Activated CD4-positive, CD25-positive, alpha-beta regulatory T cell (primary cell): ENCODE measurements at places on chromosomes 16 and 17.

- no peak for DNase-seq
Observed at GRCh38 chr17:39097150-39097519, 54.3 kb downstream of the PLXDC1 start.

DNA sequence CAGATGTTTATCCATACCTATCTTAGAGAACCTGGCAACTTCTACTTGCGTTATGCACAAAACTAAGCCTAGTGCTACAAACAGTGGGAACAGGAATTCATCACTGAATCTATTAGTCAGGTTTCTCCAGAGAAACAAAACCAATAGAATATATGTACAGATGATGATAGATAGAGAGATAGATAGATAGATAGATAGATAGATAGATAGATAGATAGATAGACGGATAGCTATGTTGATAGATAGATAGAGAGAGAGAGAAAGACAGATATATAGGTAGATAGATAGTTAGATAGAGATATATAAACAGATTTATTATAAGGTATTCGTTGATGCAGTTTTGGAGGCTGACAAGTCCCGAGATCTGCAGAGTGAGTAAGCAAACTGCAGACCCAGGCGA lies 495.6 kb downstream of the TMEM114 start:
- no peak for DNase-seq

DNA sequence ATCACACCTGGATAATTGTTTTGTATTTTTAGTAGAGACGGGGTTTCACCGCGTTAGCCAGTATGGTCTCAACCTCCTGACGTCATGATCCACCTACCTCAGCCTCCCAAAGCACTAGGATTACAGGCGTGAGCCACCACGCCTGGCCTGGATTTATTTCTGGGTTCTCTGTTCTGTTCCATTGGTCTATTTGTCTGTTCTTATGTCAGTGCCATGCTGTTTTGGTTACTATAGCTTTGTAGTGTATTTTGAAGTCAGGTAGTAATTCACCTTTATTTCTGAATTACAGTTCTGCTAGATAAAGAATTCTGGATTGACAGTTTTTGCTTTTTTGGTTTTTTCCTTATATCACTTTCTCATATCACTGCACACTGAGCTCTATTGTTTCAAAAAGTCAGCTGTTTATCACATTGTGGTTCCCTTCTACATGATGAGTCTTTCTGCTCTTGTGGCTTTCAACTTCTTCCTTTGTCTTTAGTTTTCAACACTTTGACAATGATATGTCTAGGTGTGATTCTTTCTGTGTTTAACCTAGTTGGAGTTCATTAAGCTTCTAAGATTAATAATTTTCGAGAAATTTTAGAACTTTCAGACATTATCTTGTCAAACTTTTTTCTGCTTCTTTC lies 98.2 kb downstream of the CA4 start:
- no peak for DNase-seq

GRCh38 chr16:17471719-17472461 lies 1.1 kb upstream of the XYLT1 start:
- DNase-seq = no peak

DNA sequence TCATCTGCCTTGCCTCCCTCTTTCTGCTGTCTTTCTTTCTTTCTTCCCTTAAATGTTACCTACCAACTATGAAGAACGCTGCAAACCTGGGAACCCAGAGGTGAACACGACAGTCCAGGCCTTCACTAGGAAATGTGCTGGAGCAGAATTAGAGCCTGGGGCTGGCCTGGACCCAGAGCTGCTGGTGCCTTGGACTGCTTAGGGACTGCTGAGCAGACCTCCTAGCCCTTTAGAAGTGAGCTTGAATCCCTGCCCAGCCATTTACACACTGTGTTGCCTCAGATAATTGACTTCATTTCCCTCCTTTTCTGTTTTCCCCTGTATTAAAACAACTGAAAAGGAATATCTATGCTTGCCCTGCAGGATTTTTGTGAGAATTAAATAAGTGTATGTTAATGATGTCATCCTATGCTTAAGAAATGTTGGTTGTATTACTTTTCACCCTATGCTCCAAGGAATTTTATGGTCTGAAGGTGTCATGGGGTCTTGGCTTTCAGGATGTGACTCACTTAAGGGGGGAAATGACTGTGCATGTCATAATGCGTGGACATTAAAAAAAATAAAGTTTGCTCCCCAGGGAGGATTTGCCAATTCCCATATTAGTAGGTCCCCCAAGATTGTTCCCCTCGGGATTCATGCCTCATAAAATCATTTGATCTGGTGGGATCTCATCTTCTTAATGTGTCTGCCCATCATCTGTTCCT lies 11.5 kb downstream of the CDH13 start:
- DNase-seq = no peak

DNA sequence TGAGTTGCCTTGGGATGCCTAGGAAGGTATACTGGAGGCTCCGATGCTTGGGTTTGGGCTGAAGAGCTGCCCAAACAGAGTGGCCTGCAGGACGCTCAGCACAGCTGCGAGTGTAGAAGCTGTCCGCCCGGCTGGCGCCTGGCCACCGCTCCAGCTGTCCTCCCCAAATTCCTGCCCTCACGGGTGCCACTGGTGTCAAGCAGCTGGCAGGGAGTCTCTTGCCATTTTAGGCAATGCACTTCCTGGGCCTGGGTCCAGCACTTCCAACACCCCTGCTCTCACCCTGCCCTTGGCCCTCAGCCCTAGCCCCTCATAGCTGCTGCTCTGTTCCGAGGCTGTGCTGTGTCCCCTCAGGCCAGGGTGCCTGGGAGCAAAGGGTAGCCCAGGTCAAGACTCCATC lies 5.2 kb upstream of the PKMYT1 start:
- DNase-seq = no peak

DNA sequence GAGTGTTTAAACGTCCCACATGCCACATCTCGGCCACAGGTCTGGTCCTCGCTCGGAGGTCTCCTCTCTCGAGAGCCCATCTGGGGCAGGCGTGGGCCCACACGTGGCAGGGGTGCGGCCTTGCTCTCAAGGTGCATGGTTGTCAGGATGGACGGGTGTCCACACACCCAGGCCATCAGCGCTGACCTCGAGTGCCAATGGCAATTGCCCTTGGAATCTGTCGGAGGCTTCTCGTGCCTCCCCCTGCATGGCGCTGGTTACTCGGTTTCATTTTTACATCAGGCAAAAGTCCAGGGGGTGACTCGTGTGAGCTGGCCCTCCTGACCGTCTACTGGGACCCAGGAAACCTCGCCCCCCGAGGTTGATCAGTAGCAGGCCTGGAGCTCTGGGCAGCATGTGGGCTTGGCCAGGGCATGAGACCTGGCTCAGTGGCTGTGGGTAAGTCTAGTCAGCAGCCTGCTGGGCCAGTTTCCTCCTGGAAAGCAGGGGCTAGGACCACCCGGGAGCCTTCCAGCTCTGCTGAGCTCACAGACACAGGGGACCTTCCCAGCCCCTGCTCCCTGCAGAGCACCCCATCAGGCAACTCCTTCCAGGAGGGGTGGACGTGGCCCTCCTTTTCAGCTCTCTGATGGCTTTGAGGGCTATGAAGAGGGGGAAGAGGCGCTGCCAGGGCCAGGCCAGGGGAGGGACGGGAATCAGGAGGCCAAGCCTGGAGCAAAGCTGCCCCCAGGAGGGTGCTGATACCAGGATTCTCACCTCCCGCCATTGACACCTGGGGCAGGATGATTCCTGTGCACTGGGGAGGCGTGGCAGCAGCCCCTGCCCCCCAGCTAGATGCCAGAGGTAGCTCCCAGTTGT lies 3.7 kb upstream of the ZNF469 start:
- DNase-seq = no peak

DNA sequence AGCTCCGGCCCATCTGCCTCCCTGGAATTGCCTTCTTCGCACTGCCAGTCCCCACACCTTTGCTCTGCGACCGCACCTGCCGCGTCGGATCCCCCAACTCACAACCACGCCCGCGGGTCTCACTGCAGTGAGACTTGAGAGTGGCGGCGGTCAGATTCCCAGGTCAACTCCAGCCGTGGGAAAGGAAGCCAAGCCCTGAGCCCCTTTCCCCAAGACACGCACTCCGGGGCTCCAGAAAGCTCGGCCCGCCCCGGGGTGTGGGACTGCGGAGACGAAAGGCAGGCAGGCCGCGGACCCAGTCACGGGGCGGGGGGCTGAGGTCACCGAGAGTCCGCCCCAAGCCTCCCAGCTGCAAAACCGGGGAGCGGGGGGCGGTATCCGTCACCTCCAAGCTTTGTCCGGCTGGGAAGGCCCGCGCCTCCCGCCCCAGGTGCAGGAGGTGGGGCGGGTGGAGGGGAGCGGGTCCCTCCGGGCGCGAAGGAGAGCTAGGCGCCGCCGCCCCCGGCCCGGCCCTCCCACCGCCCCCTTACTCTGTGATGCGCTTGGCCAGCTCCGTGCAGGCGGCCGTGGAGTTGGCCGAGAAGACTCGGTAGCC lies 615 bp downstream of the PRPSAP1 start:
- DNase-seq = no peak

GRCh38 chr16:89422527-89422904 lies 67.8 kb downstream of the ANKRD11 start:
- DNase-seq = no peak

- DNase-seq = no peak
Observed at GRCh38 chr16:64900019-64900418, 221.8 kb downstream of the CDH11 start.

GRCh38 chr17:41717408-41718286 lies 5.5 kb downstream of the GAST start:
- DNase-seq = peak; percentile 13

DNA sequence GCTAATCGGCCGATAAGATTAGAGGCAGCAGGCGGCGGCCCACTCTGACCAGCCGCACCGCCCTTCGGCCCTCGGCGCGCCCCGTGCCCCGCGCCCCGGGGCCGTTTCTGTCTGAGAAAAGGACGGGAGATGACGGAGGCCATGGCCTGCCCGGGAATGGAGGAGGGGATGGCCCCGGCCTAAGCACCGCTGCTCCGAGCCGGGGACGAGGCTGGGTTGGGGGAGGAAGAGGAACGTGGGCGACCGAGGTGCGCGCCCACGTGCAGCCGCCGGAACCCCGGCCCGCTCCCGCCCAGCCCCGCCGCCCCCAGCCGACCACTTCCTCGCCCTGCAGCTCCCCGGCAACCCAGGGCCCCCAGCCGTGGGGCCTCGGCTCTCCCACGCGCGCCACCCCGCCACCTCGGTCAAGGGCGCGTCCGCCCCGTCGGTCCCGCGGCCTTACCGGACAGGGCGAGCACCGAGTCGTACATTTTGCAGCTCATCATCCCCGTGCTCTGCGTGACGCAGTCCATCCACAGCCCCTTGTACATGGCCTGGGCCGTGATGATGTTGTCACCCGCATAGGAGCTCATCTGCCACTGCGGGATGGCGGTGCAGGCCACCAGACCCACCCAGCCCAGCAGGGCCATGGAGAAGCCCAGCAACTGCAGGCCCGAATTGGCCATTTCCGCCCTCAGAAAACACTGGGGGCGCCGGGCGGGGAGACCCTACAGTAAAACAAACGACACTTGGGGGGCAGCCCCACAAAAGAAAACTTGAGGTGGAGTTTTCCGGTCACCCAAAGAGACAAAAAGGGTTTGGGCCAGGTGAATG lies 693 bp downstream of the CLDN7 start:
- no peak for DNase-seq

DNA sequence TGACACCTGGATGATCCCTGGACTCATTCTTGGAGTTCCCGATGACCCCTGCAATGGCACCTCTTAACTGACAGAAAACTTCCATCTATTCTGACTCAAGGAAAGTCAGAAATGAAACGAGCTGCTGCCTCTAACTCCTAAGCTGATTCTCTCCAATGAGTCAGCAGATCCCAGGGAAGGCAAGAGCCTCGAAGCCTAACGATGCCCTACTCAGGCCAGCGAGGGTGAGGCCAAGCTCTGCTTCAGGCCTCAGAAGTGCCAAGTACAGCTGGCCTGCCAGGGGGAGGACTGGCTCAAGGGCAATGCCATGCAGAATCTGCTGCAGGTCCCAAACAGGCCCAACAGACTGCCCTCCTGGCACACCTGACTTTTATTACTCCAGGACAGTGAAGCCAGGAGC lies 36.3 kb downstream of the PLXDC1 start:
- DNase-seq = no peak

DNA sequence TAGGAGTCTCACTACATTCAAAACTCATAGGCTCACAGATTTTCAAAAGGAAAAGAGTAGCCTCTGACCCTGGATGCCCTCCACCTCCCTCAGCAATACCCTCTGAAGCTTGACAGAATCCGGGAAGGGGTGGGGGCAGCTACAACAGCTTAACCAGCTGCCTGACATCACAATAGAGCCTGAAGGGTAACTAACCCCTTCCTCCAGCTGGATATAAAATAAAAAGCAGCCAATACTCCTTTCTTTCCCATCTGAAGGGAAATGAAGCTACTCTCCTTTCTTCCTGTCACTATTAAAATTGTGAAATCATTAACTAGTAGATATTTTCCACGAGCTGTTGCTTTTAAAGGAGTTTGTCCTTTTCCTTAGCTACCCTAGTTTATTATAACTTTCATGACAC lies 24.0 kb downstream of the USP31 start:
- no peak for DNase-seq

GRCh38 chr17:67503184-67503583 lies 126.1 kb downstream of the PITPNC1 start:
- DNase-seq = no peak

GRCh38 chr17:79650283-79650682 lies 39.4 kb upstream of the RBFOX3 start:
- DNase-seq = no peak

DNA sequence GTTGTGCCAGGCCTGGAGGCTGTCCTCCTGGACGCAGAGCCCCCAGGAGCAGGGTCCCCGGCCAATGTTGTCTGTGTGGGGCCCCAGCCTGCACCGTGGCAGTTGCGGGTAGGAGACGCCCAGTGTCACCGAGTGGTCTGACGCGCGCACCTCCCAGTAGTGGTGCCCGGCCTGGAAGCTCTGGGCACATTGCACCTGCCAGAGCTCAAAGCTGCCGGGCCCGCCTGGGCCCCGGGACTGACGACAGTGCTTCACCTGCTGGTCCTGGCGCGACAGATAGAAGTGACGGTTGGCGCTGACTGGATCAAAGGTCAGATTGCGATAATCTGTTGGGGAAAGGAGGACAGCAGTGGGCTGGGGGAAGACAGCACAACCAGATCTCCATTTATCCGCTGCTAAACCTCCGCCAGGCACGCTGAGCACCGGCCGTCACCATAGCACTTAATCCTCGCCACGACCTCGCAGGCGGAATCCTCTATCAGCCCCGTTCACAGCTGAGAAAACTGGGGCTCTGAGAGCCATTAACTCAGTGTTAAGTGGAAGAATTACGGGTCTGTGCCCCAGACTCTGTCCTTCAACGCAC lies 5.6 kb downstream of the TRIM65 start:
- DNase-seq = no peak

DNA sequence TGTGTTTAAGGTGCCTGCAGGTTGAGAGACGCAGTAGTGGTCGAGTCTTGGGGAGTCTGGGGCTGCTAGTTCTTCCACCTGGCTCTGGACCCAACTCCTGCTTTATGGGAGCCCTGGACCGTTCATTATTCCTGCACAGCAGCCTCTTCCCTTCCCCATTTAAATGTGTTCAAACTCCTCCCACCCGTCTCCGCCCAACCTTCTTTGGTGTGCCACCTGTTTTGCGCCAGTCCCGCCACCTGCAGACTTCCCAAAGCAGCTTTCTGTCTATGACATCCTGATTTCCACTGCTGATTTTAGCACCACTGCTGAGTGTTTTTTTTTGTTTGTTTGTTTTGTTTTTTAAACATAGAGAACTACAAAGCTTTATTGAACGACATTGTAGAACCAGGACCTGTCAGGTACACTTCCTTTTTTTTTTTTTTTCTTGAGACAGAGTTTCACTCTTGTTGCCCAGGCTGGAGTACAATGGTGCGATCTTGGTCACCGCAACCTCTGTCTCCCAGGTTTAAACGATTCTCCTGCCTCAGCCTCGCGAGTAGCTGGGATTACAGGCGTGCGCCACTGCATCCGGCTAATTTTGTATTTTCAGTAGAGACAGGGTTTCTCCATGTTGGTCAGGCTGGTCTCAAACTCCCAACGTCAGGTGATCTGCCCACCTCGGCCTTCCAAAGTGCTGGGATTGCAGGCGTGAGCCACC lies 12.8 kb downstream of the ADORA2B start:
- no peak for DNase-seq
